ENCODE measurements at places on chromosomes 2 and 18. TPM values are rescaled to one million over a fixed set of nuclear protein-coding genes. Genes with fewer than 3 reads are reported as not detected.

DNA sequence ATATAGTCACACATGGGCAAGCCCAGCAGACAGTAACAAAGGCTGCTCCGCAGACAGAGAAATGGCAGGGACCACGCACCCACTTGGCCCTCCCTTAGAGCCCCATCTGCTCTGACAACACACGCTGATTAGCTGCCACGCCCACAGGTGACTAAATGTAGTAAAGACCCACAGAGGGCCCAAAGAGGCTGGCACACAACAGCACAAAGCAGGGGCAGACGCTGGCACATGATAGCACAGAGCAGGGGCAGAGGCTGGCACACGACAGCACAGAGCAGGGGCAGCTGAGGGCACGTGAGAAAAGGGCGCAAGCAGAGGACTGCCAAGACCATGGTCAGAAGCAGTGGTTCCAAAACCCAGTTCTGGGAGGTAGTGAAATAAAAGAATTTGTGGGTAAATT, 10.6 kb downstream of the AFG3L2 start:
- no peak for DNase-seq
- H3K4me1 ChIP-seq, result peaks cover 6% of the 10 kb centered on the region
- no peak overlapping the region for H3K27ac ChIP-seq
- H3K27me3 ChIP-seq, result no peaks in the 10 kb centered on the region
- peaks cover 24% of the 10 kb centered on the region for H3K36me3 ChIP-seq

DNA sequence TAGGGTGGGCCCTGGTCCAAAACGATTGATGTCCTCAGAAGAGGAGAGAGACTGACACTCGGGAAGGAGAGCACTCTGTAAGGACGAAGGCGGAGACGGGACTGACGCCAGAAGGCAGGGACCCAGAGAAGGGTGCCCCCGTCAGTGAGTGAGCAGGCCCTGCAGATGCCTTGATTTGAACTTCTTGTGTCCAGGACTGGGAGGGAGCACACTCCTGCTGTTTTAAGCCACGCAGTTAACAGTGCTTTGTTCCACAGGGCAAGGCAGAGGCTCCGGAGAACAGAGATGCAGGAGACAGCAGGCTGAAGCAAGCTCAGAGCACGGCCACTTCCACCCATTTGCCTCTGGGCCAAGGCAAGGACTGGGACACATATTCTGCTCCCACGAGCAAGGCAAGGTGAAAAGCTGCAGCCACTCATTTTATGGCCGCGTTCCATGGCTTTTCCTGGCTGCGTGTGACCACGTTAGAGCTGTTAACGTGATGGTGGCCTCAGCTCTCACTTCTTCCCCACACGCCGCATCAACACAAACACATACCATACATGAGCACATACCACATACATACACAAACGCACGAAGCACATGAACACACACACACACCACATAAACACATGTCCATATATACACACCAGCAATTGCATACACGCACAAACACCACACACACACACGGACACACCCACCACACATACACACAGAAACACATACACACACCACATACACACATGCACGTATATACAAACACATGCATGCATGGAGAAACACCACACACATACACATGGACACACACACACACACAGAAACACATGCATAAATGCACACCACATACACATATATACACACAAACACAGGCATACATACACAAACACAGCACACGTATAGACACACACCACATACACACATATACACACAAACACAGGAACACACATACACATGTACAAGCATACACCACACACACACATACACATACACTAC, 521.0 kb upstream of the MYT1L start:
- no peak overlapping the region for H3K4me3 ChIP-seq
- no peaks in the 10 kb centered on the region for H3K36me3 ChIP-seq
- H3K4me1 ChIP-seq, result no peaks in the 10 kb centered on the region
- no peak overlapping the region for H3K27ac ChIP-seq
- no peak for DNase-seq

The SOWAHC gene
- 10.4 TPM for total RNA-seq

The PDCD1 gene
- not detected for total RNA-seq

Data from HFFc6 (cell line).